ENCODE measurements at places on chromosomes 16 and 17.

DNA sequence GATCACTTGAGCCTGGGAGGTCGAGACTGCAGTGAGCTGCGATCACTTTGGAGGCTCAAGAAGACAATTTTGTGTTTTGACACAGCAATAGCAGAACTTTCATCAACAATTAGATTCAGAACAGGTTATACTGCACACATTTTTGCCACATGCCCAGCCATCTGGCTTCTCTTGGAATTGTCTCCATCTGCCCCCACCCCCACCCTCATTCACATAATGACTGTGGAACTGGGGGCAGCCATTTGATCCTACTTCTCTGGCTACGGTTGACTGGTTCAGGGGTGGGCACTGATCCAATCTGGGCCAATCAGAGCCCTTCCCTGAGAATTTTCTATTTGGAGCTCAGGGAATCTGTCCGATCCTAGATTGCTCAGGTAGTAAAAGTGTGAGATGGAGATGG, 14.0 kb downstream of the TMEM92 start:
- no peak for DNase-seq

DNA sequence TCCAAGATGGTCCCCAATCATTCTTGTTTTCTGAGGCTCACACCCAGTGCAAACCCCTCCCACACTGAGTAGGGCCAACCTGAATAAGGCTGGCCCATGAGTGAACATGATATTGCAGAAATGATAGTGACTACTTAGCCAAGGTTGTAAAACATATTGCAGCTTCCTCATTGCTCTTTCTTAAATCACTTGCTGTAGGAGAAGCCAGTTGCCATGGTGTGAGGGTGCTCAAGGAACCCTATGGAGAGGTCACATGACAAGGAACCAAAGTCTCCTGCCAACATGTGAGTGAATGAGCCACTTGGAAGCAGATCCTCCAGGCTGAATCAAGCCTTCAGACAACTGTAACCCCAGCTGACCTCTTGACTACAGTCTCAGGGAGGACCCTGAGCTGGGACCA, 191.4 kb downstream of the RGS9 start:
- DNase-seq, result no peak

DNA sequence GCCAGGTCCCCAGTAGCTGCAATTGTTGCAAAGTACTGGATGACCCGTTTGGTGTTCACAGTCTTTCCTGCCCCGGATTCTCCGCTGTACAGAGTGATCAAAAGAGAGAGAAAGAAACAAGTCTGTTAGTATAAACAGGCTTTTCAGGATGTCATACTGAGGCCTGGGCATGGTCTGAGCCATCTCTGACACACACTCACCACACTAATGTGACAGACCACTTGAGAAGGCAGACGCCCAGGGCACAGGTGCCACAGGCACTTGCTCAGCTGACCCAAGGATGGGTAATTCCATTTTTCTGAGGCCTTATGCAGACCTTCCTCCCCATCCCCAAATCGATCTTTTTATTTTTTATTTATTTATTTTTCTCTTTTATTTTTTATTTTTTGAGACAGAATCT, 7.5 kb downstream of the MYH3 start:
- DNase-seq, result no peak

DNA sequence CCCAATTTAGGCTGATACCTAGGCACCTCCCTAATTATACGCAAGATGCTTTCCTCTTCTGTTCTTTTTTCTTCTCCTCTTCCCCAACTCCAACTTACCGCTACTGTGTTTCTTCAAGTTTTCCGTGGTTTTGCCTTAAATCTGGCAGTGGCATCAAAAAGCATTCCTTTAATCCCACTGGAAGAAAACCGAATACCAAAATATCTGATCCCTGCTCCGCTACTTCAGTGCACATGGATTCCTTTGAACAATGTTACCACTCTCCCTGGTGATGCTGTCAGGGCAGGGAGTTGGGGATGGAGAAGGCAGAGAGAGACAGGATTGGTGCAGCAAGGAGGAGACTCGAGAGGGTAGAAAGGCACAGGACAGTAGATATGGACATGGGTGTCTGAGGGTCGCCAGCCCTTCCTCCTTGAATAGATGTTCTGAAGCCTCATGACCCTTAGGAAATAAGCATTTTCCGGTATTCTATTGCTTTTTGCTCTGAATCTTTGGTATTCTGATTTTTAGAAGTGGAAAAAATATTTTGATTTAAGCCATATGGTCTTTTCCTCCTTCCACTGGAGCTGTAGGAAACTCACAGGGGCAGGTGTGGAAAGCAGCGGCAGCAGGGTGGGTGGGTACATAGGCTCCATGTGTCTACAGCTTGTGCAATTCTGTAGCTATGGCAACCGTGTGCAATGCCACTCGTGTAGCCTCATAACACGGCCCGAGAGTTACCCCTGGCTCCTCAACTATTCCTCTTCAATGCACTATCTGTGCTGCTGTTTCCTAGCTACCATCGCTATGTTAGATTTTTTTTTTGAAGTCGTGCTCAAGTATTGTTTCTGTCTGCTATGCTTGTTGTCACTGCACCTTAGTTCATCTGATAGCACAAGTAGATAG, 32.3 kb upstream of the TANC2 start:
- DNase-seq, result no peak

DNA sequence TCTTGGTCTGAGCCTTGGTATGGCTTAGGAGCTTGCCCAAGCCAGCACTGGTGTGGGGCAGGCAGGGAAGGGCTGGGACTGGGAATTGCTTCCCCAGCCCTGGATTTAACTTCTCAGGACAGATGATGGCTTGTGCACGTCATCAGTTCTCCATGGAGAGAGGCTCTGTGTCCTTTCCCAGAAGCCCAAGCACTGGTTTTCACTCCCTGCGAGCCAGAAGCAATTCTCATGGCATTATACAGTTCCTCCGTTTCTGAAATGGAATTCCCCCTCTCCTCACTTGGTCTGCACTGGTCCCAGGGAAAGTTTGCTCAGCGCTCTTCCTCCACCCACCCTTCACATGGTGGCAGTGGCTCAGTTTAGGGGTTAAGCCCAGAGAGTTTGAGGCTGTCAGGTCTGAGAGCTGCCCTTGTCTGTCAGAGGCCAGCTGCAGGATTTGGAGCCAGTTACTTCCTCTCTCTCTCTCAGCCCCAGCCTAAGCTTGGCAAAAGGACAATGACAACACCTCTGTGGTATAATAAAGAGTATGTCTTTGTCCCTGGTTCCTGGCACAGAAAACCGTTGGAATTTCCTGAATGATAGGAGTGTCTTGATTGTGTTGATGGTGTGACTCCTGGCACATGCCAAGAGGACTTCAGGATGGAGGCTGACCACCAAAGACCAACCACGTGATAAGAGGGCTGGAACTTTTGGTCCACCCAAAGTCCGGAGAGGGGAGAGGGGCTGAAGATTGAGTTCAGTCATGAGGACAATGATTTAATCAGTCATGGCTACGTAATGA, 219.6 kb upstream of the TNRC6C start:
- DNase-seq, result no peak

- DNase-seq, result no peak
Observed at GRCh38 chr17:42247734-42248133, 28.5 kb downstream of the STAT5B start.

- no peak for DNase-seq
Observed at GRCh38 chr17:77786740-77787505, 171.6 kb upstream of the TNRC6C start.

DNA sequence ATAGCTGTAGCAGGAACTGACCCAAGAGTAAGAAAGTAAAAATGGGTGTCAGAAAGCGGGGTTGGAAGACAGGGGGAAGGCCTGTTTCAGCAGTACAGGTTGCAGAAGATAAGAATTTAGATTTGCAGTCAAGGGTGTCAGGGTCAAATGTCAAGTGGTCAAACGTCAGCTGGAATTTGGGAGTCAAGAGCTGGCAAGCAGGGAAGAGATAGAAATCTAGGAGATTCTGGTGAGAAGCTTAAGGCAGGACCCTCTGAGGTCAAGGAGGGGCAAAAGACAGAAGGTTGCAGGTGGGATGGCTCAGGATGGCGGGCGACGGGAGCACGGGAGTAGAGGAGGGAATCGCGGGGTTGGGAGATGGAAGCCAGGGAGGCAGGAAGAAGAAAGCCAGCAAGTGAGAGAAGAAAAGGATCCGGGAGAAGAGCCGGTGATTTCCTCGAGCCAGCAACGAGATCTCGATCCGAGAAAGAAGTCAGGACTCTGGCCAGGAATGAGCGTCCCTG, 335 bp downstream of the SLC25A35 start:
- no peak for DNase-seq

GRCh38 chr17:48253975-48254374, 146.4 kb downstream of the SNX11 start:
- no peak for DNase-seq

DNA sequence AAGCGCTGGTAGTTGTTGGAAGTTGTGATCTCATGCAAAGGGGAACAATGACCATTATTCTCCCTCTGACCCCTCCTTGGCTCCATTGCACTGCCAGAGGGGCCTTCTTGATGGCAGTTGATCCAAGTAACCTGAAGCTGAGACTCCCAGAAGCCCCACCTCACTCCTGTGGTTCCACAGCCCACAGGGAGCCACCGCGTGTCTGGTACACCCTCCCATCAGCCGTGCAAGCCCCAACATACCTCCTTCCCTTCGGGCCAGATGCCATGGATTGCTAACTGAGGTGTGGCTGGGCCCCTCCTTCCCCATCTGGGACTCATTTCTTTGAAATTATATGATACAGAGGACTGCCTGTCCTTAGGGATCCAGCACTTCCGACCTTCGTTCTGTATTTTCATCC, 17.8 kb downstream of the SAP30BP start:
- DNase-seq, result no peak

GRCh38 chr17:80955671-80956280, 35.9 kb upstream of the CHMP6 start:
- DNase-seq, result no peak

DNA sequence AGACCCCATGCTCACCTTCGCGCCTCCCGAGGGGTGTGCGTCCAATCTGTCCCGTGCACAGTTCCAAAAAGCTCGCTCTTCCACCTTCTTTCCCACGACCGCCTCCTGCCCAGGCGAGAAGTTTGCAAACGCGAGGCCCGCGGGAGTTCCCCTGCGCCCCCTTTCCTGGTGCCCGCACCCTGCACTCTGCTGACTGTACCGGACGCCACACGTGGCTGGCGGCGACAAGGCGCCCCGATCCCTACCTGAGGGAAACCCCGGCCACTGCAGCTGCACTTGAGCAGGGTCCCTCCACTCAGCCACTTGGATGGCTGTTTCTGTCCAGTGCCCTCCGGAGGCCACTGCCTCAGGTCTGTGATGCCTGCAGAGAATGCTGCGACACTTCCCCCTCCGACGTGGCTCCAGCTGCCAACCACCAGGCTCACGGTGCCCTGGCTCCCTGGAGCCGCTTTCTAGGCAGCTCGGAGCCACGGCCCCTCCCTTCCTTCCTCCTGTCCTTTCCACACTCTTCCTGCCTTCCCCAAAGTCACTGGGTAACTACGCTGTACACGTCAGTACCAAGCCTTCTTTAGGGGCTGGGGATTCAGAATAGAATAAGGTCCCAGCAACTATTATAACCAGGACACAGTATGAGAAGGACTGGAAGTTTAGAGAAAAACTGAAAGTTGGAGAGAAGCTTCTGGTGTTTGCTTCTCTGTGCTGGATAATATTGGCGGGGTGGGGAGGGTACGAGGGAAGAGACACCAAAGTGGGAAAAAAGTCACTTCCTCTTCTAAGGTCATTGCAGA, at the start of gene MLKL:
MLKL (minus strand) TSS at position 425 of the 788 bp plus-strand sequence. CDS start 5,105 bp downstream, outside the sequence.
- DNase-seq, result peak; percentile 37

DNA sequence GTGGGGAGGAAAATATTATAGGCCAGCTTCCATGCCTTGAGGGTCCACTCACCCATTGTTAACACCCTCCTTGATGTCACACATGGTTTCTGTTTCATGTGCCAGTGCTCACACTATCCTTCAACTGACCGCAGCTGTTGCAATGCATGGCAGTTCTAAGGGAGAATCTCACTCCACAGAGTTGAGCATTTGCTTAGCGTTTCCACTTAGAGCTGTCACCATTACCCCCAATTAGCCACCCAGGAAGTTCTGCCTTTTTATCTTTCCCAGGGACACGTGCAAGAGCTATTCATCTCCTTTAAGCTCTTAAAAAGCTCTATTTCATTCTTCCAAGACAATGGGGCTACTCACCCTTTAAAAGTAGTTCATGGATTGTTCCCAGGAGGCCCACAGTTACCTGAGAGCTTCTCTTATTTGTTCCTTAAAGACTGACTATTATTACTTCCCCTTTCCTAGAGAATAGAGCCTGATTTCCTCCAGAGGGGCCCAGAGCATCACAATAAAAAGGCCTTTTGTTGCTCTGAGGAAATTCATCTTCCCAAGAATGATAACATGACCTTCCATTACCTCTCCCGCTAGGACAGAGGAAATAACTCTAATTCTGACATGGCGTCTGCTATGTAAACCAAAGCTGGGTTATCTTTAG, 126.8 kb downstream of the CACNG3 start:
- no peak for DNase-seq

DNA sequence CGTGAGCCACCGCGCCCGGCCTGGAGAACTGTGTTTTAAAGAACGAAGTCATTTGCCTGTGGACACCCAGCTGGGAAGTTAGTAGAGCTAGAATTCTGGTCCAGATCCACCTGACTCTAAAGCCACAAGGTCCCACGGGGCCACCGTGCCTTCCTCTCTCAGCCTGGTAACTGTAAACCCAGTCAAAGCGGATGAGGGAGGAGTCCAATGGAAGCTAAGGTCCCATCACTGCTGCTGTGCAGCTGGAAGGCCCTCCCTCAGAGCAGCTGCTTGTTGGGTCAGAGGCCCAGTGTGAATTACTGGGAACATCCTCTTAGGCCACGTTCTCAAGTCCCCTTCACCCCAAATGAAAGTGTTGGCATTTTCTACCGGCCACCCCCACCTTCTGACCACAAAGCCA, 48.8 kb upstream of the CACNG5 start:
- no peak for DNase-seq

DNA sequence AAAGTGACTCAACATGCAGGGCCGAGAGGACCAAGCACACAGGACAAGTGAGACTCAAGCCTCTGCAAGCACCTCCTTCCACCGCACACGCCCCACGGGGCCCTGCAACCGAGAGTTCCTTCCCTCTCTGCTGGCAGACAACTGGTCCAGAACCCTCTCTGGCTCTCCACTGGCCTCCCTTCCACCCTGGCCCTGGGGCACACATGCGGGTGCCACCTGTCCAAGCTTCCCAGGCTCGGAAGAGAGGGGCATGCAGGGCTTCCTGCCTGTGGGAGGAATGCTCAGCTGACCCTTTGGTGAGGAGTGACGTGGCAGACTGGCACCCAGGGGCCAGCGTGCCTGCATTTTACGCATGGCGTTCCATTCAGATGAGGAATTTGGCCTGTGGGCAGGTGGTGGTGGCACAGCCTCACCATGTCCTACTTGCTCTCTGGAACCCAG, 59.8 kb downstream of the PIPOX start:
- DNase-seq, result no peak

Measured in stimulated activated CD8-positive, alpha-beta memory T cell treated with anti-CD3 and anti-CD28 coated beads, Interleukin-12 subunit alpha, Interleukin-12 subunit beta, amount 100 ng/mL, for 1 hour (primary cell).